Activated CD8-positive, alpha-beta memory T cell treated with anti-CD3 and anti-CD28 coated beads for 4 hours (primary cell): ENCODE measurements at places on chromosomes 6 and 20.

GRCh38 chr6:118708055-118708454 lies 56.7 kb upstream of the CEP85L start:
- DNase-seq = no peak

DNA sequence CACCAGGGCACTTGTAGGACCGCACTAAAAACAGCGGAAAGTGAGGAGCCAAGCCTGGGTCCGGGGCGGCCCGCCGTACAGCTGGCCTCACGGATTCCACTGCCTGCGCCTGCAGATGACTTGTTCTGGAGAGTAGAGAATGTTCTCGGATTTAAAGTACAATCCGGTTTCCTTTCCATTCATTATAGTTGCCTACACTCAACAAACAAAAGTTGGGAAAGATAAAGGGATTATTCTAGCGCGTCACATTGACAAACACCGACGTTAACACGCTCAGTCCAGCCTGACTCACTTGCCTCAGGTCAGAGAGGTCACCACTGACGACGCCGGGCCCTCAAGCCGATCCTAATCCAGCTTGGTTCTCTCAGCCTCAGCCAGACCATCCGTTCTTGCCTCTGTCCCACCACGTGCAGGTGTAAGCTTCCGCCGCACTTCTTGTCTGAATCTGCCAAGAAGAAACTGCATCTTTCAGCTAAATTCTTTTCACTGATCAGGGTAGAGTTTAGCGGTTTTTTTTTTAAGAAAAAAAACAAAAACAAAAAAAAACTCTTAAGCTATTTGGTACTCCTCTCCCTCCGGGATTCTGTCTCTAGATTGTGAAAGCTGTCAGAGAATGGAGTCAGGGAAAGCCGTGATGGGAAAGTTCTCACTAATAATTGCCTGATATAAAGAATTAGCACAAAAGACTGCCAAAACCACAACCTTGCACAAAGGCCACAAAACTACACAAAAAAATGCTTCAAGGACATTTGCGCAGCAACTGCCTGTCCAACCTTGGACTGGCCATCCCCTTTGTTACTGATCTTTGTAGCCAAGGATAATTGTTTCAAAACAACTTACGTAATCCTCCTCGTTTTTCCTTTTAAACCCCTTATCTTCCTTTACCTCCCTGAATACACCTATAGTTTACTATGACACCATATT lies 1.1 kb upstream of the PHF10 start:
- no peak for DNase-seq

DNA sequence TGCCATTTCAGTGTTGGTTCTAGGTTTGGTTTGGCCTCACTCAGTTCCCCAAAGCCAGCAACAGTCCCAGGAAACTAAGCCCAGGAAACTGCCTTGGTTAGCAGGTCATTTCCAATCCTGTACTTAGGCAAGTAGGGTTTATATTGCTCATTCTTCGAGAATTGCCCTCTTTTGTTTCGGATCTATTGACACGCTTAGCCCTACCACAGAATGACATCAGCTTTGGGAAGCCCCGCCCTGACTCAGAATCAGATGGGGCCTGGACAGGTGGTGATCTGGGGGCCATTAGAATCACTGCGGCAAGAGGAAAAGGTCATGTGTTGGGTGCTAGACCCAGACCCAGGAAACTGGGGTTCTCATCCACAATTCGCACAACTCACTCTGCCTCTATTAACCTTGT lies 578.2 kb downstream of the QKI start:
- DNase-seq = no peak

- DNase-seq = no peak
Measured at GRCh38 chr6:136404627-136405419, 115.2 kb upstream of the BCLAF1 start.

GRCh38 chr6:156545021-156545420 lies 232.2 kb upstream of the ARID1B start:
- no peak for DNase-seq

DNA sequence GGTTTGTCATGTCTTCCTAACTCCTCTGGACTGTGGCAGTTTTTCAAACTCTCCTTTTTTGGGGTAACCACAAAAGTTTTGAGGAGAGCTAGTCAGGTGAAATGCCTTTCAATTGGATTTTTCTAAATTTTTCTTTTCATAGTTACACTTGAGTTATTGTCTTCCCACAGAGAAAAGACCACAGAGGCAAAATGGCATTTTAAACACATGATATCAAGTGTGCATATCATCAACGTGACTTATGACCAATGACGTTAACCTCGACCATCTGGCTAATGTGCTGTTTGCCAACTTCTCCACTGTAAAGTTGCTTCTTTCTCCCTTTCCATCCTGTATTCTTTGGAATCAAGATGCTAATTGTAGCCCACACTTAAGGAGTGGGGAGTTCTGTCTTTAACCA lies 41.3 kb upstream of the SNAP25 start:
- no peak for DNase-seq

DNA sequence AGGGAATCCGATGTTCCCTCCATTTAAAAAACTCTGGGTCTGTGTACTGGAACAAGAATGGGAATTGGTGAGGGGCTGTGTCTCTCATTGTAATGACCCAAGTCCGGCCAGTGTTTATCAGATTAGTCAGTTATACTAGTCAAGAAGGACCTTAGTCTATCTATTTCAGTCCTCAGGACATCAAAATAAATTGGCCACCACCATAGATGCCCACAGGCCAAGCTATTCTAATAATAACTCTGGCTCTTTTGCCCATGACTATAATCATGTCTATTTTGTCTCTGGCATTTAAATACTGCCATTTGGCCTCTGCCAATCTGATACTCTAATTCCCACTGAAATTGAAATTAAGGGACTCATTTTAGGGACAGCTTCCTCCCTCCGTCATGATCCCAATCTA lies 37.8 kb downstream of the ELOVL4 start:
- no peak for DNase-seq

DNA sequence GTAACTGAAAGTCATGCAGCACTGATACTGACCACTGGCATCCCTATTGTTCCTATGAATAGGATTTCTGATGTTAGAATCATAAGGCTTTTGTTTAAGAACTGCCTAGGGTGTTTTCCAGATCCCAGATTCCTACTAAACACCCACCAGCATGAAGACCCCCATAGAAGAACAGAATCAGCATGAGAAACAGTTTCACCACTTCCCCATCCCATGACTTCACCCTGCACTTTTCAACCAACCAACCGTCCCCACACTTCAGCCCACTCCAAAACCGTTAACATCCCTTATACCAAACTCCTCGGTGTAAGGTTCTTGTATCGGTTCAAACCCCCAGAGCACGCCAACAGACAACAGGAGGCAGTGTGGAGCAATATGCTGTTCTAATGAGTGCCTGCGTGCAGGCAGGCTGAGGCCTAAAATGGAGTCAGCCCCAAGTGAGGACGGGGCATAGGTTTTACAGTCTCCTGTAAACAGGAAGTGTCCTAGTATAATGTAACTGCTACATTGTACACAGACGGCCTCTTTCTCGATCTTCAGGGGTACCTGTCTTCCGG lies 11.4 kb upstream of the SSTR4 start:
- DNase-seq = no peak

DNA sequence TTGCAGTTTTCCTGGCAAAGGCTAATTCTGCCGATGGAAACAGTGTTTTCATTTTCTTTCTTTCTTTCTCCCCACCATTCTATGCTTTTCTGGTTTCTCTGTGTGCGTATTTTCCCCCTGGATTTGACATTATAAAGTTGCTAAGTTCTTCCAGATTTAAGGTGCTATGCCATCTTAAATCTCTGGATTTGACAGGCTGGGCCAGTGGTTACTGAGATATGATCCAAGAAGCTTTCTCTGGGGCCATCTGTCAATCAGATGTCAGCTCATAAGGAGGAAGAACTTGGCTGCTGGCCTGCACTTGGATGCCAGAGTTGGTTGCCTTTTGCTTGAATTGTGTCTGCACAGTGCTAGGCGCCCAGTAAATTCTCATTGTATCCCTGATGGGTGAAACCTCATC lies 39.7 kb downstream of the SLC2A10 start:
- DNase-seq = no peak

DNA sequence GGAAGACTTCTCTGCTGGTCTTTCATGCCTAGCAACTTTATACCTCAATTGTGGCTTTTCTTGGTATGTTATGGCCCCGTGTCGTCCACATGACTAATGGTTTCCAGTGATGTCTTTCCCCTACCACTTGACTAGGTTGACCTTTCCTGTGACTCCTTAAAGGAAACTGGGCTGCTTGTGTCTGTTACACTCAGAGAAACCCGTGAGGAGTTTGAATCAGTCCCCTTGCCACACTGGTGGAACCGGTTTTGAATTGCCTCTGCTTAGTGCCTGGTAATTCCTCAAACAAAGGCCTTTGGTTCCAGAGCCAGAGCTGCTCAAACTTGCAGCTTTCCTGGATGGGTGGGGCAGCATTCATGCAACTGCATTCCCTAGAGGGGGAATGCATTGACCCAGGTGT lies 21.9 kb downstream of the ECT2L start:
- no peak for DNase-seq

DNA sequence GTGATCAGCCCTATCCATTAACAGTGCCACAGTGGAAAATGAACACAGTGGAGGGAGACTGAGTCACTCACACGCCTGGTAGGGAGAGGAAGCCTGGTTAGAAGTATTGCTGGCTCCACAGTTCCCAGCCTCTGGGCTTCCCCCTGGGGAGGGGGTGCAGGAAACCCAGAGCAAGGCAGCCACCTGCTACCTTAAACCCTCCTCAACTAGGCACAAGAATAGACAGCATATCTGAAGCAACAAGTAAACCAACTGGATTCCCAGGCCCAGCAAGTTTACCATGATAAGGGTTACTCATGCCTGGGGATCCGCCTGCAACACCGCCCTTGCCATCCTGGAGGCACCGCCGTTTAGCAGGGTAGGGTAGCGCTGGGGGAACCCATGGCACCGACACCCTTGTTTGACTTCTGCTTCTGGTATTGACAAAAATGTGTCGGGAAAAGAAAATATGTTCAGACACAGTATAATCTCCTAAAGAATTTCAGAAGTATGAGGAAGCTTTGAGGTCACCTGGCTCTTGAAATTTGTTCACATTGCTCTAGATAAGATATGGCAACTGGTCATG lies 38.3 kb downstream of the SLC22A23 start:
- DNase-seq = no peak

GRCh38 chr6:53998303-53998702 lies 112.9 kb upstream of the MLIP start:
- no peak for DNase-seq
